ENCODE measurements at places on chromosomes 3 and 15.
A peak's percentile ranks its signal among the peaks of the same experiment; 100 is the strongest.

DNA sequence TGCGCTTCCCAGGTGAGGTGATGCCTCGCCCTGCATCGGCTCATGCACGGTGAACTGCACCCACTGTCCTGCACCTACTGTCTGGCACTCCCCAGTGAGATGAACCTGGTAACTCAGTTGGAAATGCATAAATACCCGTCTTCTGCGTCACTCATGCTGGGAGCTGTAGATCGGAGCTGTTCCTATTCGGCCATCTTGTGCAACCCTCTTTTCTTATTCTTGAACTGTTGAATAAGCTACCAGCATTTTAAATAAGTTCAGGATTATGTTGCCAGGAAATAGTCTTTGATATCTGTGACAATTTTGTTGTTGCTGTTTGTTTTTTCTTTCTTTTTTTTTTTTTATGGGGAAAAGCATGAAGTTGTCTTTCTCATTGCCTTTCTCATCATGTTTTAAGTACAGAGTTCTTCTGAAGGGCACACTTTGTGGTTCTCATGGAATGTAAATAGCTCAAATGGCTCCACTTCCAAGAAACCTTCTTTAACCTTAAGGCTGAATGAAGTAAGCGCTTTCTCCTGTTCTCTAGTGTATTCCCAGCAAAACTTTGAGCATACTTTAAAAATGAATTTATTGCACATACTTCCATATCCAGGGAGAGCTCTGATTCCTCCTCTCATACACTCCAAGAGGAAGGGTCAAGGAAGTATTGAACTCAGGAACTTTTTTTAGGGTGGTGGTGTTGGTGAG, 468.0 kb upstream of the TBL1XR1 start:
- DNase-seq: no peak

- DNase-seq: no peak
Measured at GRCh38 chr3:194405766-194406165, 6.7 kb upstream of the GP5 start.

DNA sequence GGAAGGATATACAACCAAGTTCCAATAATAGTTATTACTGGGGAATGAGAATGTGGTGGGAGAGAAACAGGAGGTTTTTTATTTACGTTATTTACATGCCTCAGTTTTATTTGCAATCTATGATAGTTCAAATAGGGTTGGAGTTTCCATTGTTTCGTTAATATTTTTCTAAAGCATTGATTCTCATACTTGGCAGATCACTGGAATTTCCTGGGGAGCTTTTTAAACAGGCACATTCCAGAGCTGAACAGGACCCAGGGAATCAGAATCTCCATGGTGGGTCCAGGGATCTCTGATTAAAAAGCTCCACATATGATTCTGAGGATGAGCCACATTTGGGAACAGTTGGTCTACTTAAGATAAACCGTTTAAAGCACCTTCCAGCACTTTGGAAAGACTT, 123.9 kb downstream of the IL20RB start:
- no peak for DNase-seq

GRCh38 chr15:32774022-32774421, 56.2 kb downstream of the GREM1 start:
- DNase-seq: peak; percentile 59

DNA sequence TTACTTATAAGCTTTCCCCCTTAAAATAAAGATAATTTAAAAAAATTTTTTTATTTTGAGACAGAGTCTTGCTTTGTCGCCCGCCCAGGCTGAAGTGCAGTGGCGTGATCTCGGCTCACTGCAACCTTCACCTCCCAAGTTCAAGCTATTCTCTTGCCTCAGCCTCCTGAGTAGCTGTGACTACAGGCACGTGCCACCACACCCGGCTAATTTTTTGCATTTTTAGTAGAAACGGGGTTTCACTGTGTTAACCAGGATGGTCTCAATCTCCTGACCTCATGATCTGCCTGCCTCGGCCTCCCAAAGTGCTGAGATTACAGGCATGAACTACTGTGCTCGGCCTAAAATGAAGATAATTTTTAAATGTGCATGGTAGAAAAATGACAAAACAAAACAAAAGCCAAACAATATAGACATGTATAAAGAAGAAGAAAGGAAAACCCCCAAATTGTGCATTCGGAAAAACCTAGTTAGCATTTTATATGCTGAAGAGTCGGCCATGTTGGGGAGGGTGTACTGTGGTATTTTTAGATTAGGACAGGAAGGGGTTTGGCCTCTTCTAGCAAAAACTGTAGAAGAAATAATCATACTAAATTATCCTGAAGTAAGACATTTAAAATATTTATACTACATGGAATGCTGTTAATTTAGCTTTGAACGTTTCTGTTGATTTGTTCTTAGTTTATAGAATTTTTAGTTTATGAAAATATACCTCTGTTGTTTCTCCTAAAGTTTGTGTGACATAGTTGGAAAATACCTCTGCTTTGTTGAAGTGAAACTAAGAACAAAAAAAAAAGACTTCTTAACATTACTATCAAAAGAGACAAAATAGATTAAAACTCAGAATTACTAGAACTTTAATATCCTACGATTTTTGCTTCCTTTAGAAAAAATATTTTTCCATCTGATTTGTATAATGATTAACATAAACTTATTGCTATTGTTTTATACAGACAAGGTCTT, 7.4 kb downstream of the APPL1 start:
- no peak for DNase-seq

GRCh38 chr15:88018869-88019641, 237.5 kb downstream of the NTRK3 start:
- no peak for DNase-seq

DNA sequence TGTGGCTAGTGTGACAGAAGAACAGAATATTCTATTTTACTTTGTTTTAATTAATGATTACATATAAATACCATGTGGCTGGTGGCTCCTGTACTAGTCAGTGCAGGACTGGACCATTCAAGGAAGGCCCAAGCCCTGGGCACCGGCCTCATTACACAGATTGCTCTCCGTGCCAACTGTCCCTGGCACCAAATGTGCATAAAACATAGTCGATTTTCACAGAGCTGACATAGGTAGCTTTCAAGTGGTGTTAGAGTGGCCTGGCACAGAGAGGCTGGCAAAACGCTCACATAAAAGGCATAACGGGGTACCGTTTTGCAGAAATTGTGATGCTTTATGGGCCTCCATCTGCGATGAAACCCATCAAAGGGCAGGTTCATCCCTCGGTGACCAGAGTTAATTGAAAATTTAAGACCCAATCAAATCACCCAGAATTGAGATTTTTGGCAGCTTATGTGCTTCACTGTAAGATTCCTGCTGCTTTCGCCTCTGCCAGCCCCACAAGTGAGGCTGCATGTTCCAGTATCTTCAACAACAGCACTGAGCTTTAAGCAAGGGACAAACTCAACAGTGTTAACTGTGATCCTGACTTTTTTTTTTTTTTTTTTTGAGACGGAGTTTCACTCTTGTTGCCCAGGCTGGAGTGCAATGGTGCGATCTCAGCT, 25.9 kb downstream of the RFTN1 start:
- DNase-seq: no peak

DNA sequence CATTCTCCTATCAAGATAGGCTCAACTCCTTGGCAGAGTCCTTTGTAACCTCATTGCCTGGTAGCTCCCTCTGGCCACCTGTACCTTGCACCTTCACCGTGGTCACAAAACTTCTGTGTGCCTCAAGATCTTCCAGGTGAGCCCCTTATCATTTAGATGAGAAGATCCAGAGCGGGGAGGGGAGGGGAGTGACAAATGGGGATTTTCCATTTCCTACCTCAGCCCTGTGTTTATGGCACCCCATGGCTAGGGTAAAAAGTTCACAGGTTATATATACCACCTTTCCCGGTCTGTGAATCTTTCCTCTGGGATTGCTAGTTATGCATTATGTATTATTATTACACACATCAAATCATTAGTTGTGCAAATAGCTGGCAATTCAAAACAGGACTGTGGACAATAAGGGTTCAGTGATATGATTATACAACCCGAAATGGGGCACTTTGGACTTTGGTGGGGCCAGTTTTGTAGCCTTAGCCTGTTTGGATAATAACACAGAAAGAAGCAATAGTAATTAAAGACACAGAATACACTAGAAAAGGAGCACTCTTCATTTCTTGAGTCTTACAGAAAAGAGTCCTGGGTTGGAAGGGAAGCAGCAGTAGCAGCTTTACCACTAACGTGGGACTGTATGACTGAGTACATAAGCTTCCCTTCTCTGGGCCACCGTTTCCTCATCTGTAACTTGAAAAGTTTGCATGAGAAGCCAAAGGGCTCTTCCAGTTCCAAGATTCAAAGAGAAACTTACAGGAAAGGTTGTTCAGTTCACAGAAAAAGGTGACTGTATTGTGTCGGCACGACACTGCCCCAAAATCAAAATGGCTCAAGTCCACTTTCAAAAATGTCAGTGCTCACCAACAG, 7.1 kb downstream of the TLE3 start:
- DNase-seq: no peak

DNA sequence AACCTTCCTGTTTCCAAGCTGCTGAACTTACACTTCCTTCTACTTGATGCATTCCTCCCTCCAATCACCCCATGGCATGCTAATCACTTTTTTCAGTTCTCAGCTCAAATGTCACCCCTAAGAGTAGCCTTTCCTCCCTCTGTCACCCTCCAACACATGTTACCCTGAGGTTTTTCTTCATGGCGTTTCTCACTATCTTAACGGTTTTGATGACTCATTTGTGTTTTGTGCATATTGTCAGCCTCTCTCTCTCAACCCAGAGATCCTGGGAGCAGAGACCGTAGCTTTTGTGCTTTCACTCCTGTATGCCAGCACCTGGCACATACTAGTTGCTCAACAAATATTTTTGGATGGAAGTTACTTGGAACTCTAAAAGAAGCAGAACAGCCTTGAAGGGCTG, 24.5 kb downstream of the LRRC3B start:
- no peak for DNase-seq

- no peak for DNase-seq
Measured at GRCh38 chr3:151604891-151605290, 128.8 kb upstream of the AADACL2 start.

DNA sequence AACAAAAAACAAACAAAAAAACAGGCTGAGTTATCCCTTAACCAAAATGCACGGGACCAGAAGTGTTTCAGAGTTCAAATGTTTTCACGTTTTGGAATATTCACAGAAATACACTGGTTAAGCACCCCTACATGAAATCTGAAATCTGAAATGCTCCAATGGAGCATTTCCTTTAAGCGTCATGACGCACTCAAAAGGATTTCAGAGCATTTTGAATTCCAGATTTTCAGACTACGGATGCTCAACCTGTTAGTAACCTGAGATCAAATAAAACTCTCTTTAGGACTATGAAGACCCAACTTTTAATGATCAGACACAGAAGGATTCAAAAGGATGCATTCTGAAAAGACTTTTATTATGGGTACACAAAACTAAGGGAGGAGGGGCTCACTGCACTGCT, 9.6 kb downstream of the CLPX start:
- DNase-seq: no peak

DNA sequence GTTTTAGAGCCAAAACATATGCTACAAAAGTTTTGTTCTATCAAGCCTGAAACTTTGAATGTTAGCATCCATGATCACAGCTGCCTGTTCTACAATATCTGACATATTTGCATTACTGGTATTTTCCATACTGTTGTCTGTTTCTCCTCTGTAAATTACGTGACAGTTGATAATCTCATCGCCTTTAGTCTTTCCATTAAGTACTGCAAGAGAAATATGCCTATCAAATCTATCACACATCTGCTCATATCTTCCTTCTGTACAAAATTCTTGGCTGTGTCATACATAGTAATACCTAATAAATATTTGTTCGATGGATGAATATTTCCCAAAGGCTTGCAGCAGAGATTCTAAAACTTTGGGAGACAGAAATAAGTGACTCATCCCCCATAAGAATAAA, 717.3 kb downstream of the OTOL1 start:
- DNase-seq: no peak

DNA sequence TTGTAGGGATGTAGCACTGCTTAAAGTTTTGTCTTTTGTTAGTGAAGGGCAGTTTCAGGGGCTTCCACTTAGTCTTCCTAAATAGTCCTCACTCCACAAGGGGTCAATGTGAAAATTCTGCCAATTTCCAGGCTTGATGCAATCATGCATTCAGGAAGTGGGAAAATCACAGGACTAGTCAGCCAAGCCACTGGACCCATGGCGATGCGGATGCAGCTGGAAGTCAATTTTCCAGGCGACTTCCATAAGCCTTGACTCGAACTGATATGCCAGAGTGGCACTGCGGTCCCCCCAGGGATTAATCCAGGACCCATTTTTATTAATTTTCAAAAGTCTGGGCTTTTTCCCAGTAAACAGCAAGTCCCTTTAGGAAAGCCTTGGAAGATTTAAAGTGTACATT, 26.1 kb downstream of the GBE1 start:
- no peak for DNase-seq

GRCh38 chr3:27927882-27928281, 205.8 kb upstream of the EOMES start:
- DNase-seq: no peak

DNA sequence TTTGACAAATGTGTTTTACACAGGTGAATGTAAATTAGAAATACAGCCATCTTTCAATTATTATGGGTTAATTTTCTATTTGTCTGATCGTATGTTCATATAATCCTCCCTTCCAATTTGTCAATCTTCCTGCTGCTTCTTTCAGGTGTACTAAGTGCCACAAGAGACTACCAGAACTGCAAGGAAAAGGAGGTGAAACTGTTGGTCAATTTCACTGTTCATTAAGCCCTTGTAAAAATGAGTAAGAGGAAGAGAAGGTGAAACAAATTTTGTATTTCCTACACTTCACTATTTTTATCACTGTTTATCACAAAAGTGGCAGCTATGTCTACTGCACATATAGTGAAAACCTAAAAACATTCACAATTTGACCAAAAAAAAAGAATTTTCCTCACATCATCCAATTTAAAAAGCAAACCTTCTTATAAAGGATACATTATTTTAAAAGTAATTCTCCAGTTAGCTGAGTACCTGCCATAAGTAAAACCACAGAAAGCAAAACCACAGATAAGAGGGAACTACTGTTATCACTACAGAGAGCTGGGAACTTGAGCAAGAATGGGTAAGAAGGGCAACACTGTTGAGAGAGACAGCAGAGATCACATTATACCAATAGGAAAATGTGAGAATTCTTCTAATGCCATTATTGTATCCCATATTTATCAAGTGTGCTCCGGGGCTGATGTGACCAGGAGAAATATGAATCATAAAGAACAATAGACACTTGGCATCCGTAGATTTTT, 163.0 kb downstream of the TBC1D5 start:
- DNase-seq: no peak

GRCh38 chr15:80450811-80451321, 46.7 kb downstream of the ARNT2 start:
- no peak for DNase-seq

DNA sequence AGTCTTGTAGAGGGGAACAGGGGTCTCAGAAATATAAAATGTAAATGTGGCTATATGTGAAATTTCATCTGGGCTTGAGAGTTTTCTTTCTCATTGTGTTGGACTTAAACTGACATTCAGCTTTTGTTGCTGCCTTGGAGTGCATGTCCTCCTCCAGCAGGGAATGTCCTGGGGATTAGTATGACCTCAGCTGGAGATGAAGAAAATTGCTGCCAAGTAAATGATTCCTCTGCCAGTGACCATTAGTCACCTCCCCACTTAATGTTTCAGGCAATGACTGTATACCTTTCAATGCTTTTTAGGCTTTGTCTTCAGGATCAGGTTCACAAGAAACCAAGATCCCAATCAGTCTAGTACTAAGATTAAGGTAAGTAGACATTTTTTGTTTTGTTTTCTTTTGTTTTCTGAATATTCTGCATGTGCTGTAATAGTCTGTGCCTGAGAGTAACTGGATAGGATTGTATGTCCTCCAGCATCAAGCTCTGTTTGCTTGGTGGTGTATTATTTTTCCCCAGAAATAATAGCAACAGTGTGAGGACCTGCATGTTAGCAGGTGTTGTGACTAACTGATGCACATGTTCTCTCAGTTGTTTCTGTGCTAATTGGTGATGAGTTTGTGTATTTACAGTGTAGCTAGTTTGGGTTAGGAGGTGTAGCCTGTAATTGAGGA, 18.1 kb upstream of the SLC22A13 start:
- DNase-seq: peak; percentile 52
